Activated naive CD4-positive, alpha-beta T cell (primary cell): ENCODE measurements at places on chromosomes 6 and 20.

DNA sequence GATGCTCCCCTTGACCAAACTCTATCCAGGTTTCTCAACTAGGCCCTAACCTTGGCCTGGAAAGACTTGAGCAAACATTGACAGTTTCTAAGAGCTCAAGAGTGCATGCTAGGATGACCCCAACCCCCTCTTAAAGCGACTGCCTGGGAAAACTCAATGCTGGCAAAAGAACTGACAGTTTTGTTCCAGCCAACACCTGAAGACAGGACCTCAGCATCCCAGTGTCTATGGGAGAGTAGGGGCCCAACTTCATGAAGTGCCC lies 119.9 kb downstream of the ZMYND8 start:
- DNase-seq = no peak

DNA sequence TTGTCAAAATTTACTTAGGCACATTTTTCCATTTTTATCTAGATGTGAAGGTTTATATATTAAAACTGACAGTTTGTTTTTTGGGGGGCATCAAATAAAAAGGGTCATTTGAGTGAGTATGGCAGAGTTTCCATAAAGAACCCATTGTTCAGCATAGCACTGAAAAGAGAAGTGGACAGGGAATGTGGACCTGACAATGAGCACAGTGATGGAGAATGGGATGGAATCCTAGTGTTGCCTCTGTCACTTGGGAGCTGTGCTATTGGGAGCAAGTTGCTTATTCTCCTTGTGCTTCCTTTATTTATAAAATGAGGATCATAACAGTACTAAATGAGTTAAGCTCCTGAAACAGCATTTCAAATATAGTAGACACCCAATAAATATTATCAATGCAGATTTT lies 130.7 kb upstream of the SIM1 start:
- no peak for DNase-seq

DNA sequence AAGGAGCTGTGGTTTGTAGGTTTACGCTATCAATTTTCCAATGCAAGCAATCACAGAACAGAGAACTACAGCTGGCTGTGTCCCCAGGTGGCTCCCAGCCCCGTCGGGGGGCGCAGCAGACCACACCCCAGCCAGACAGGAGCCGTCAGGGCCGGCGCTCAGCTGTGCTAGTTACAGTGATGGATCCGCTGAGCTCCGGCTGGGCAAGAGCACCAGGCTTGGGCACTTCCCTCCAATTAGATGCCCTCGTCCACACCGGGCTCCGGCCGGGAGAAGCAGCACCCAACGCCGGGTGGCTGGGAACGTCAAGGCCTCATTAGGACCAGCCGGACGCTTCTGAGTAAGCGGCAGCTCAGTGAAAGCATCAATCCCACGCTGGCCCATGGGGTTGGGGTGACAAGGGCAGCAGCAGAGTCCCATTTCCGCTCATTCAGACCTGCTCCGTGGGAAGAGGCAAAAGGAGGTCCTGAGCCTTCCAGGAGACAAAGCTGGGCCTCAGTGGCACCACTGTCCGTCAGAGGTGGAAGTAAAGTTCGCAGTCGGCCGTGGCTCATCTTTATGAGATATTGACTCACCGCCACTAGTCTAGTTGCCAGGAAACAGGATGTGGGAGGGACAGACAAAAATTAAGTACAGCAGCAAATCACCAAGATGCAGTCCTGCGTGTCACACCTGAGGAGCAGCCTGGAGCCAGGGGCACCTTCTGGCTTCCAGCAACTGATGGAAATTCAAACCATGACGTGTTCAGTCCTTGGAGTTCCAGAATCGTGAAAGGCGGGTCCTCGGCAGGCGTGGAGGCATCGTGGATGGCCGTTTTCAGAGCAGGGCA lies 164.1 kb downstream of the TAF4 start:
- DNase-seq = no peak

DNA sequence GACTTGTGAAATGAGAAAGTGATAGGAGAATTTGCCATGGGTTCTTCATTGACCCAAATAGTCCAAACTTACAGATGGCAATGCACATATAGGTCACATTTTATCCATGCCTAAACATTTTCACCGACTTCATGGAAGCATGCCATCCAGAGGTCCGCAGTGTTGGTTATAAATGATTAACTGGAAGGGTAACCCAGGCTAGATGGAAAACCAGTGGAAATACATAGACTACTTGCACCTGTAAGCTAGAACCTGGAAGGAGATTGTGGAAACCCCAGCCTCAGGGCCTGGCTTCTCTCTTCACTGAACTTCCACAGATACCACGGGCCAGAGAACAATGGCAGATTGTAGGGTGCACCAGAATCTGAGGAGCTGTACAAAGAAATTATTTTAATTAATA lies 103.8 kb upstream of the SYNDIG1 start:
- DNase-seq = no peak

GRCh38 chr6:101689156-101689555 lies 295.6 kb downstream of the GRIK2 start:
- DNase-seq = no peak

- DNase-seq = no peak
Measured at GRCh38 chr6:90610751-90611542, 24.1 kb upstream of the MAP3K7 start.

GRCh38 chr6:78365473-78365872 lies 501.9 kb upstream of the IRAK1BP1 start:
- no peak for DNase-seq

GRCh38 chr6:12354499-12354898 lies 64.3 kb downstream of the EDN1 start:
- no peak for DNase-seq

DNA sequence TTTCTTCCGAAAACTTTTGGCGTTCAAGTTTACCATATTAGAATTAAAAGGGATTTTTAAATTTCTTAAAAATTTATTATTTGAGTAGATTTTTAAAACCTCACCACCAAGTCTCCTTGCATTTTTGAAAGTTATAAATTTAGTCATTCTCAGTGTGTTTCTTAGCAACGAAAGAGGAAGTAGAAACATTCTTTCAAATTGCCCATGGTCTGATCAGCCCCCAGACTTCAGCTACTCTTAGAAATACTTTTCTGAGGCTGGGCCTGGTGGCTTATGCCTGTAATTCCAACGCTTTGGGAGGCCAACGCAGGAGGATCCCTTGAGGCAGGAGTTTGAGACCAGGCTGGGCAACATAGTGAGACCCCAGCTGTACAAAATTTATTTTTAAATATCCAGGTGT lies 15.1 kb upstream of the RTF2 start:
- DNase-seq = no peak

DNA sequence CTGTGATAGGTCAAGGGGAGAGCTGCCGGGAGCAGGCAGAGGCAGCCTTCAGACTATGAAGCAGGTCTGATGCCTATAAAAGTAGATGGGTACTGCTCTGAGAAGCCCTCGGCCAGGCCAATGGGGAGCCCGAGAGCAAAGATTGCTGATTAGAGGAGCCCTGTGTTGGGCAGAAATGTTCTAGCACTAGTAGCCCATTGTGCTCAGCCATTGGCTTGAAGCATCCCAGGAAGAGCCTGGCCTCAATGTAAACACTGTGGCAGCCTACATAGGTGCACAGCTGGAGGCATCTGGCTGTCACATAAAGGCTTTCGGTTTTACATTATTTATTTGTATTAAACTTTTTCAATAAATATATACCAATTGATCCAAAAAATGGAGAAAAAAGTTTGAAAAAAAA lies 67.7 kb downstream of the SNAP25 start:
- no peak for DNase-seq

DNA sequence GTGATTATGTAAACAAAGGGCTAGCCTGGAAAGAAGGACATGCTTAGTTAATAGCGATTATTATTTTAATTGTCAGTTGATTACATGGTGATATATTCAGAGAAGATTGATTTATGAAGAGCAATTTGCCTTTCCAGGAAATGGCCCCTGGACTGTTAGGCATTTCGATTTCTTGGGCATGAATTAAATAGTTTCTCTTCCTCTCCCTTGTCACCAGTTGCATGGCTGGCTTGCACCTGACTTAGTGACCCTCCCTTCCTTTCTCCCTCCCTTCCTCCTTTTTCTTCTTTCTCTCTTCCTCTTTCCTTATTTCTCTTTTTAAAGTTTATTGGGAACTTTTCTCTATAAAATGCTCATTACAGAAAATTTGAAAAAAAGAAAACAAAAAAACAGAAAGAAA lies 235.4 kb downstream of the CDC5L start:
- DNase-seq = no peak

GRCh38 chr20:46174469-46175126 lies 56.5 kb downstream of the CD40 start:
- peak; percentile 38 for DNase-seq

DNA sequence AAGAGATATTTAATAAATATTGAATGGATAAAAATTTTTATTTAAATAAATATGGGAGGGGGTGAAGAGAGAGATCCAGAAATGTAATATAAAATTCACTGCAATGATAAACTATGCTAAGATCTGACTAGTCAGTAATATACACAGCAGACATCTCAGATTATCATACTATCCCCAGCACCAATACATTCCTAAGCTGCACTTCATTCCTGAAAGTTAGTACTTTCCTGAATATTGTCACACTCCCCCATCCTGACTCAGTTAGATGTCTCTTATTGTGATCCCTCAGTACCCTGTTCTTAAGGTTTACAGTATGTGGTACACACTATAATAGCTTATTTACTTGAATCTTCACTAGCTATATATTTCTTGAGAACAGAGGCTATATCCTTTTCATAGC lies 88.3 kb upstream of the KCNQ5 start:
- DNase-seq = no peak

- DNase-seq = no peak
Measured at GRCh38 chr6:87965806-87966205, 81.8 kb upstream of the SPACA1 start.

DNA sequence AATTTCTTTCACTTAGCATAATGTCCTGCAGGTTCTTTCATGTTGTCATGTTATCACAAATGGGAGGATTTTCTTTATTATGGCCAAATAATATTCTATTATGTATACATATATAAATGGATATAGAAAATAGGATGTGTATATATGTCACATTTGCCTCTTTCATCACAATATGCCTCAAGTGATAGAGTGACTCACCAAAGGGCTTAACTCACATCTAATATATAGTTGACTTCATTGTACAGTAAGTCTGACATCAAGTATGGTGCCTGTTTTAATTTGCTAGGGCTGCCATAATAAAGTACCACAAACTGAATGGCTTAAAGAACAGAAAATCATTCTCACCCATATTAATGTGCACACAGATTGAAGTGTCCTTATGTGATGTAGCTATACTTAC lies 436.1 kb upstream of the FLRT3 start:
- no peak for DNase-seq

- DNase-seq = no peak
Measured at GRCh38 chr6:106556368-106556960, 72.8 kb downstream of the RTN4IP1 start.

DNA sequence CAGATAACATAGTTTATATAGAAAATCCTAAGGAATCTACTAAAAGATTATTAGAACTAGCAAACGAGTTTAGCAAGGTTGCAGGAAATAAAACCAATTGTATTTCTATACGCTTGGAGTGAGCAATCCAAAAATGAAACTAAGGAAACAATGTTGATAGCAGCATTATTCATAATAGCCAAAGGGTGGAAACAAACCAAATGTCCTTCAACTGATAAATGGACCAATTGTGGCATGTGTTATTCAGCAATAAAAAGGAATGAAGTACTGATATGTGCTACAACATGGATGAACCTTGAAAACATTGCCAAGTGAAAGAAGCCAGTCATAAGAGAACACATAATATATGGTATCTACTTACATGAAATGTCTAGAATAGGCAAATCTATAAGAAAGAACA lies 101.0 kb upstream of the VSTM2L start:
- DNase-seq = no peak

- DNase-seq = no peak
Measured at GRCh38 chr6:88910922-88911778, 52.3 kb downstream of the RNGTT start.

GRCh38 chr6:1738558-1739081 lies 128.9 kb downstream of the FOXC1 start:
- no peak for DNase-seq
